Uterus (tissue), 4 donors: ENCODE measurements at places on chromosomes 11 and 22.

- peak; percentile 13 for DNase-seq
Observed at GRCh38 chr11:8069771-8070170, 11.2 kb upstream of the TUB start.

- DNase-seq: no peak
Observed at GRCh38 chr11:16799221-16799620, 60.8 kb downstream of the C11orf58 start.

DNA sequence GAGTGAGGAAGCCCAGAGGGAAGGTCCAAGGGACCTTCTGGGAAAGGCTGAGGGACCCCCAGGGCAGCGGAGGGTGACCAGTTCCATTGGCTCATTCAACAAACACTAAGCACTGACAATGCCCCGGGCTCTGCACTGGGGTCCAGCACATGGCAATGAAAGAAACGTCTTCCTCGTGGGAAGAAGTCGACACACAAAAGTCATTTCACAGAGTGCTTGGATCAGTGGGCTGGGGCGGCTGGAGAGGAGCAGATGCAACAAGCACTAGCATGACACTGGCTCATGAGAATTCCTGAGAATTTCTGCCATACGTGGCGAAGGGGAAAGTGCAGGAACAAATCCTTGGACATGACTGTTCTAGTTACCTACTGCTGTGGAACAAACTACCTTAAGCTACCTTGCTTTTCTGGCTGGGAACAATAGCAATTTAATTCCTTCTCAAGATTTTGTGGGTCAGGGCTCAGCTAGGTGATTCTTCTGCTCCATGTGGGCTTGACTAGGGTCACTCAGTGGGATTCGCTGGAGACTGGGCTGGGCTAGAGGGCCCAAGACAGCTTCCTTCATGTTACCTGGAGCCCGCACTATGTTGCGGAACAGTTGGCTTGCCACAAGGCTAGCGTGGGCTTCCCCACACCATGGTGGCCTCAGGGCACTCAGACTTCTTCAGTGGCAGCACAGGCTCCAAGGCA is 6.9 kb upstream of the STIP1 start:
- no peak for DNase-seq

GRCh38 chr11:114273890-114274635 is 22.1 kb upstream of the NNMT start:
- no peak for DNase-seq

- DNase-seq: no peak
Observed at GRCh38 chr11:122145715-122146274, 29.8 kb upstream of the BLID start.
